GM23248 (cell line): ENCODE measurements at places on chromosomes 5 and 9. TPM values are rescaled to one million over a fixed set of nuclear protein-coding genes. Genes with fewer than 3 reads are reported as not detected.

DNA sequence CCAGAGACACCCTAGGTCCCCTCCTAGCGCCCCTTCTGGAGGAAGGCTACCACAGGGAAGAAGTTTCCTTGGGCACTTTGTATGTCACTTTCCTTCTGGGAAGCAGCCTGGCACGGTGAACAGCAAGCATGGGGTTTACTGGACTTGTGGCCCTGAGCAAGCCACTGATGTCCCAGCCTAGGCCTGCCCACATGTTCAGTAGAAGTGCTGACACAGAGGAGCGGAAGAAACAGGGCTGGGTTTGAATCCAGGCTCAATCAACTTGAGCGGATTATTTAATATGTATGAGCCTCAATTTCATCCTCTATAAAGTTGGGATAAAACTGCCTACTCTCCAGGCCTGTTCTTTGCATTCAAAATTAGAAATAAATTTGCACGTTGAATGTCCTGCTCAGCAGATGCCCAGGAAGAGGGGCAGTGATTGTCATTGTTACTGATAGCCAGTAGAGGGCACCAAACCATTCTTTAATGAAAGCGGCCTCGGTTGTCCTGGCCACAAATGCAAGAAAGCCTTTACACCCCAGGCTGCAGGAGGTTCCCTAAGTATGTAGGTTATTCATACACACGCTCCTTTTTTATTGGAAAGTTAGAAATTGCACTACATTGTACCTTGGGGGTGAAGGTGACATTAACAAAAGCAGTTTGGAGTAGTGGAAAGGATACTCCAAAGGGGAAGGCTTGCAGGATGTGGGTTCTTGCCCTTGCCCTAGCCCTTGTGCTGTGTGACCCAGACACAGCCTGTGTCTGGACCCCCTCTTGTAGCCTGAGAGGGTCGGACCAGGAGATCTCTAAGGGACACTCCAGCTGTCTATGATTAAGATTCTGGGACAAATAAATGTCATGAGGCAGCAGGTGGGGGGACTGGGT, 13.4 kb upstream of the XPA start:
- H3K4me3 ChIP-seq, result no peak overlapping the region
- H3K27me3 ChIP-seq, result no peaks in the 10 kb centered on the region
- H3K36me3 ChIP-seq, result no peaks in the 10 kb centered on the region
- DNase-seq, result peak; percentile 85
- no peak overlapping the region for H3K27ac ChIP-seq

DNA sequence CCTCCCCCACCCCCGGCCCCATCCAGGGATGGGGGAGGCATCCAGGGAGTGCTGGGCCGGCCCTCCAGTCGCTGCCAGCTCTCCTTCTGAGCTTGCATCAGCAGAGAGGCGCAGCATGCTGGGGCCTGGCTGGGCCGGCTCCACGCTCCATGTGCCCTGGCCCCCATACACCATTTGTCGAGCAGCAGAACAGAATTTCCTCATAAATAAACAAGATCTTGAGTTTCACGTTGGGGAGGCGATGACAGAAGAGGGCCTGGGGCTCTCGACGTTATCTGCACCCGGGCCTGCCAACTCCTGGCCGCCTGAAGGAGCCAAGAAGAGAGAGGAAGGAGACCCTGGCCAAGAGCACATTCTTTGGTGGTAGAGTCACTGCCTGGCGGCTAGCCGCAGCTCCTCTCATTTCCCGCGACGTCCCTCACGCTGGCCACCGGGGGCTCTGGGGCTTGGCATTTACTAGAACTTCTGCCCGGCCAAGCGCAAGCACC, 177.0 kb downstream of the FGF18 start:
- no peaks in the 10 kb centered on the region for H3K36me3 ChIP-seq
- DNase-seq, result peak; percentile 48
- H3K27ac ChIP-seq, result no peak overlapping the region
- 0 out of 2 replicates have a peak, but pooled peaks cover 5% of the 10 kb centered on the region for H3K4me1 ChIP-seq
- H3K27me3 ChIP-seq, result peaks cover 7% of the 10 kb centered on the region; the same call in 1 of the 2 replicates

- no peak overlapping the region for H3K27ac ChIP-seq
- no peaks in the 10 kb centered on the region for H3K27me3 ChIP-seq
- H3K4me3 ChIP-seq, result no peak overlapping the region
These were observed 13.4 kb downstream of the ADAM19 start for GRCh38 chr5:157562111-157562581.

DNA sequence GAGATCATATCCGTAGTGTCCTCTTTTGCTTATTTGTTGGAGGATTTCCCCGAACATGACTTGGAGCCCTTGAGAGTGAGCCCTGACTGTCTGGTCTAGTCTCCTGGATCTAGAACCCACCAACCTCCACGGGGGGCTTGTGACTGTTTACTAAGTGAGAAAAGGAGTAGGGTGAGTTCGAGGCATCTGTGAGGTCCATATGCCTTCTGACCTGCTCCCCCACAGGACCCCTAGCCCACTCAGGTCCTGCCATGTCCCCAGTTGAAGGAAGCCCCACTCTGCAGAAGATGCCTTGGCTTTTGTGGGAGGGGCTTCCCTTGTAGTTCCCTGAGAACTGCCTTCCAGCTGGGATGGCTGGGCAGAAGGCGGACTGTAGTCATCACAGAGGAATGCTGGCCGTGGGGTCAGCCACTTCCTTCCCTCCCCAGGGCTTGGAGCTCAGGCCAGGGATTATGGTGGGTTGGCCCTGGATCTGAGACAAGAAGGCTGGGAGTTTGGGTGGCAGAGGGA, 7.0 kb upstream of the IRF1 start:
- H3K36me3 ChIP-seq, result no peaks in the 10 kb centered on the region
- peak overlapping the region; percentile 82 for H3K27ac ChIP-seq
- H3K4me3 ChIP-seq, result peak overlapping the region; percentile 85
- peak; percentile 97 for DNase-seq
- H3K27me3 ChIP-seq, result no peaks in the 10 kb centered on the region

DNA sequence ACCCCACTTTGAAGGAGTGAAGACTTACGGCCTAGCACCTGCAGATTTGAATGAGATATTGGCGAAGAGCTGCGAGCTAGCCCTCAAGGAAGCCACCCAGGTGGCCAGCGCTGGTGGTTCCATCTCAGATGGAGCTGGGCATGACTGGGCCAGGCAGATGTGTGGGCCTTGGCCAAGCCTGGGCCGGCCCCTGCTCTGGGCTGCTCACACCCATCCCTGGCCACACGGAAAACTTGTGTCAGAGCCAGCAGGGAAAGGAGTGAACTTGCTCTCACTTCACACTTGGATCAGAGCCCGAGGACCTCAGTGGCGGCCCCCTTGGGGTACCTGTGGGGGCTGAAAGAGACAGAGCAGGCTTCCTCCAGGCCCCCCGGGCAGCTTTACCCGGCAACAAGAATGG, 44.2 kb downstream of the ROPN1L start:
- no peak for DNase-seq
- peaks cover 18% of the 10 kb centered on the region for H3K4me1 ChIP-seq
- H3K4me3 ChIP-seq, result no peak overlapping the region
- no peaks in the 10 kb centered on the region for H3K36me3 ChIP-seq

- H3K27me3 ChIP-seq, result no peaks in the 10 kb centered on the region
- no peak overlapping the region for H3K4me3 ChIP-seq
- DNase-seq, result no peak
- peaks cover 6% of the 10 kb centered on the region; the same call in 1 of the 2 replicates for H3K36me3 ChIP-seq
- H3K27ac ChIP-seq, result no peak overlapping the region
- H3K4me1 ChIP-seq, result peaks cover 23% of the 10 kb centered on the region
These were observed 27.6 kb downstream of the TCF7 start for GRCh38 chr5:134142052-134142451.

- no peak overlapping the region for H3K4me3 ChIP-seq
- H3K4me1 ChIP-seq, result peaks cover 15% of the 10 kb centered on the region; the same call in 1 of the 2 replicates
- H3K27me3 ChIP-seq, result no peaks in the 10 kb centered on the region; the same call in 1 of the 2 replicates
These were observed 12.6 kb downstream of the IL9 start for GRCh38 chr5:135883026-135883425.

DNA sequence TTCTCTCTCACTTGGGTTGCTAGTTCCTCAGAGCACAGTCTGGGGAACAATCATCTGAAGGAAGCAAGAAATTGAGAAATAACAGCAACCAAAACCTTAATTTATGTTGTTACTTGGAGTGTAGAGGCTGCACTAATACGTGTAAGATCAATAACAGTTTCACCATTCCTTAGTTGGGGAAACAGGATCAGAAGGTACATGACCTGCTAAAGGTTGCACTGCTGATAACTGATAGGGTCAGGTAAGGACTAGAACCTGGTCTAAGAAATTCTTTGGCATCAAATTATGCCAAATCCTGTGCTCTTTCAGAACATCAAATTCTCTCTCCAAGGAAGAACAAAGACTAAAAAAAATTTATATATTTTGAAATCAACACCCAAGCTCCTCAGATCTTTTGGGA, 278.6 kb upstream of the C9orf72 start:
- no peaks in the 10 kb centered on the region for H3K36me3 ChIP-seq
- no peaks in the 10 kb centered on the region for H3K4me1 ChIP-seq
- H3K4me3 ChIP-seq, result no peak overlapping the region
- no peak overlapping the region for H3K27ac ChIP-seq

DNA sequence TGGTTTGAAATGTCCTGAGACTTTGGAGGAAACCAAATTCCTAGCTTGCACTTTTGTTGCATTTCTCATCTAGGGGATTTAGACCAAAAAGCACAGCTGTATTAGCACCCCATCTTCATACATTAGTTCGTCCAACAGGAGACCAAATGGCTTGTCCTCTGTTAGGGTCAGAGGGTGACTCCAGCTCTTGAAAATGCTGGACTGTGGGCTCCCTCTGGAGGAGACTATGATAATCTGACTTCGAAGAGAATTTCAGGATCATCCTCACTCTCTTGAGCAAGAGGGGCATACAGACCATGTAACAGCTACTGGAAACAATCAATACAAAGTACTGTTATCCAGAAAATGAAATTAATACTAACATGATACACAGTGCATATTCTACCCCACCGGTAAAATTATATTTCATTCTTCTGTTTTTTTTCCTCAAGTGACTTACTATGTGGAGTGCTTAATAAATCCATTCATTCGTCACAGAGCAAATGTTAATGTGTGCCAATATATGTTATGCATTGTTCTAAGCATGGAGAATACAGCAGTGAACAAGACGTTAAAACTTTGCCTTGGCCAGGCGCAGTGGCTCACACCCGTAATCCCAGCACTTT, 63.7 kb upstream of the PPP2CA start:
- no peak overlapping the region for H3K4me3 ChIP-seq
- no peaks in the 10 kb centered on the region for H3K36me3 ChIP-seq
- no peak overlapping the region for H3K27ac ChIP-seq

GRCh38 chr9:84368601-84369000, 28.0 kb upstream of the SLC28A3 start:
- H3K4me1 ChIP-seq, result peaks cover 19% of the 10 kb centered on the region
- H3K36me3 ChIP-seq, result no peaks in the 10 kb centered on the region
- no peak overlapping the region for H3K27ac ChIP-seq
- no peaks in the 10 kb centered on the region for H3K27me3 ChIP-seq
- H3K4me3 ChIP-seq, result no peak overlapping the region
- no peak for DNase-seq

- no peaks in the 10 kb centered on the region for H3K4me1 ChIP-seq
- H3K4me3 ChIP-seq, result no peak overlapping the region
- H3K27ac ChIP-seq, result no peak overlapping the region
These were observed 12.5 kb upstream of the ZDHHC11 start for GRCh38 chr5:863244-863805.

GRCh38 chr9:99433095-99433494, 211.0 kb downstream of the SEC61B start:
- no peaks in the 10 kb centered on the region for H3K36me3 ChIP-seq
- H3K4me3 ChIP-seq, result no peak overlapping the region
- H3K27ac ChIP-seq, result peak overlapping the region; percentile 31; the same call in 1 of the 2 replicates
- peaks cover 36% of the 10 kb centered on the region for H3K4me1 ChIP-seq
- no peaks in the 10 kb centered on the region for H3K27me3 ChIP-seq

GRCh38 chr9:126295516-126295915, 31.1 kb upstream of the MVB12B start:
- no peaks in the 10 kb centered on the region for H3K36me3 ChIP-seq
- no peak for DNase-seq
- H3K4me3 ChIP-seq, result no peak overlapping the region
- no peaks in the 10 kb centered on the region for H3K4me1 ChIP-seq
- no peaks in the 10 kb centered on the region for H3K27me3 ChIP-seq
- H3K27ac ChIP-seq, result no peak overlapping the region

DNA sequence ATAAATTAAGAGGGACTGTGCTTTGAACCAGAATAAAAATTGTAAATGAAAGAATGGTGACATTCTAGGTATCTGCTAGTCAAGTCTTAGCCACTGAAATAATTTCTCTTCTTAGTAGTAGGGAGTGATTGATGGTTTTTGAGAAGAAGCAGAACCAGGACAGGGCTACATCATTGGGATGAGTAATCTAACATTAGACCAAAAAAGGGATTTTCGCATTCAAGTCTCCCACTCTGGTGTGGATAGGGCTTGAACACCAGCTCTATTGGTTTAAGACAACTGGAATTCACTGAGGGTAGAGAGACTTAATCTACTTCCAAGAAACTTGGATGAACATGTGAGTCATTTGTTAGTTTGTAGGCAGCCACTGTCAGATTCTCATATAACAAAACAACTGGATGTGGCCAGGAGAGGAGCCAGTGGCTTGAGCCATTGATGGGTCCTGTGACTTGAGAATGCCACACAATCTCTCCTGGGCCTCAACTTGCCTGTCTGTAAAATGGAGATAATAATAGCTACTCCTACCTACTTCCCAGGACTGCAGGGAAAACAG, 16.6 kb downstream of the FAT2 start:
- no peaks in the 10 kb centered on the region for H3K36me3 ChIP-seq
- H3K4me1 ChIP-seq, result no peaks in the 10 kb centered on the region
- no peak overlapping the region for H3K27ac ChIP-seq
- no peaks in the 10 kb centered on the region; the same call in 1 of the 2 replicates for H3K27me3 ChIP-seq
- no peak overlapping the region for H3K4me3 ChIP-seq

DNA sequence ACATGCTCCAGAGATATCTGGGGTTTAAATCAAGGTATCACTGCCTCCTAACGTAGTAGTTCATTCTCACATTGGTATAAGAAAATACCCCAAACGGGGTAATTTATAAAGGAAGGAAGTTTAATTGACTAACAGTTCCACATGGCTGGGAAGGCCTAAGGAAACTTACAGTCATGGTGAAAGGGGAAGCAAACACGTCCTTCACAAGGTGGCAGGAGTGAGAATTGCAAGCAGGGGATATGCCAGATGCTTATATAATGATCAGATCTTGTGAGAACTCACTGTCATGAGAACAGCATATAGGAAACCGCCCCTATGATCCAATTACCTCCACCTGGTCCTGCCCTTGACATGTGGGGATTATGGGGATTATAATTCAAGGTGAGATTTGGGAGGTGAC, 1280.2 kb upstream of the C9orf72 start:
- DNase-seq, result no peak
- no peak overlapping the region for H3K4me3 ChIP-seq
- H3K27ac ChIP-seq, result no peak overlapping the region
- no peaks in the 10 kb centered on the region for H3K27me3 ChIP-seq

DNA sequence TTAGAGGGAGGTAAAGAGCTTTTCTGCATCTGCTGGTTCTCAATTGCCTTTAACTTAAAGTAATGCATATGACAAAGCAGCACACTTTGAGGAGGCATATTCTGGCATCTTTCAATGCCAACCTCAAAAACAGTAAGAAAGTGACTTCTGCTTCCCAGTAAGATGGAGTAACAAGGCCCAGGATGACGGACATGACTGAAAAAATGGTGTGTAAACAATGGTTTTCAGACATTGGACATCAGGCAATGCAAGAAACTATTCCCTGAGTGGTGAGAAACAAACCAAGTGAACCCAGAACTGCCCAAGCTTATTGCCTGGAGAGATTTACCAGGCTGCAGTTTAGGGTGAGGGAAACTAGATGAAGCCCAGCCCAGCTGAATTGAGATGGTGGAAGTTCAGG, 39.8 kb upstream of the TTC39B start:
- H3K27ac ChIP-seq, result no peak overlapping the region
- no peak for DNase-seq
- H3K27me3 ChIP-seq, result no peaks in the 10 kb centered on the region
- no peak overlapping the region for H3K4me3 ChIP-seq

Gene SERF1A
- polyA plus RNA-seq, result 6.8 and 9.2 TPM in 2 replicates

Gene OLFM1
- polyA plus RNA-seq, result 31.4 TPM in 2 replicates

Gene APBA1
- 0.93 and 1.6 TPM in 2 replicates for polyA plus RNA-seq

Gene HTR4
- not detected in 2 replicates for polyA plus RNA-seq

Gene MYMK
- not detected in 2 replicates for polyA plus RNA-seq

Gene PDCD1LG2
- 31.7 and 33.5 TPM in 2 replicates for polyA plus RNA-seq

Gene CA9
- polyA plus RNA-seq, result 2.3 and 2.7 TPM in 2 replicates
